ENCODE measurements at places on chromosomes 6 and 20. TPM values are rescaled to one million over a fixed set of nuclear protein-coding genes. Genes with fewer than 3 reads are reported as not detected.

SCUBE3 gene
- total RNA-seq, result 14.7 TPM

ARG1 gene
- not detected for total RNA-seq

PEDS1 gene
- 42.9 TPM for total RNA-seq

ULBP1 gene
- 8.2 TPM for total RNA-seq

GPR6 gene
- not detected for total RNA-seq

CGAS gene
- 0.12 TPM for total RNA-seq

KIF25 gene
- not detected for total RNA-seq

CALHM5 gene
- total RNA-seq, result 0.10 TPM

DEFB118 gene
- total RNA-seq, result not detected

OPRM1 gene
- not detected for total RNA-seq

MOG gene
- not detected for total RNA-seq

DNA sequence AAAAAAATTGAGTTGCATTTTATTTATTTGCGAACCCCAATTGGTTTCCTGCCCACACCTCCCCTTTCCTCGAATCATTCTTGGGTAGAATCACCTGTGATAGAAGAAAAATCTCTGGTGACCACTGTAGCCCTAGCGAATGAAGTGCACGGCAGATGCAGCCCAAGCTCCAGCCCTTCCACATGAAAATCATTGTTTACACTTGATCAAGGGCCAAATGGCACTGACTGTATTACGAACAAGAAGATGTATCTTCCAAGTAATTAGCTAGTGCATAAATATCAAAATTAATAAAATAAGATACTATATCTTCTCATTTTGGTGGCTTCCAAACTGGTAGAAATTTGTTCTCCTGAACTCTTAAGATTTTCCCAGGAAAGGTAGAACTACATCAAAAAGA is 93.4 kb upstream of the ARID1B start:
- DNase-seq, result no peak

GRCh38 chr20:36468149-36469000 is 72.9 kb upstream of the MYL9 start:
- no peak for DNase-seq

GRCh38 chr20:35551503-35551902 is 9.6 kb downstream of the ERGIC3 start:
- no peak for DNase-seq

DNA sequence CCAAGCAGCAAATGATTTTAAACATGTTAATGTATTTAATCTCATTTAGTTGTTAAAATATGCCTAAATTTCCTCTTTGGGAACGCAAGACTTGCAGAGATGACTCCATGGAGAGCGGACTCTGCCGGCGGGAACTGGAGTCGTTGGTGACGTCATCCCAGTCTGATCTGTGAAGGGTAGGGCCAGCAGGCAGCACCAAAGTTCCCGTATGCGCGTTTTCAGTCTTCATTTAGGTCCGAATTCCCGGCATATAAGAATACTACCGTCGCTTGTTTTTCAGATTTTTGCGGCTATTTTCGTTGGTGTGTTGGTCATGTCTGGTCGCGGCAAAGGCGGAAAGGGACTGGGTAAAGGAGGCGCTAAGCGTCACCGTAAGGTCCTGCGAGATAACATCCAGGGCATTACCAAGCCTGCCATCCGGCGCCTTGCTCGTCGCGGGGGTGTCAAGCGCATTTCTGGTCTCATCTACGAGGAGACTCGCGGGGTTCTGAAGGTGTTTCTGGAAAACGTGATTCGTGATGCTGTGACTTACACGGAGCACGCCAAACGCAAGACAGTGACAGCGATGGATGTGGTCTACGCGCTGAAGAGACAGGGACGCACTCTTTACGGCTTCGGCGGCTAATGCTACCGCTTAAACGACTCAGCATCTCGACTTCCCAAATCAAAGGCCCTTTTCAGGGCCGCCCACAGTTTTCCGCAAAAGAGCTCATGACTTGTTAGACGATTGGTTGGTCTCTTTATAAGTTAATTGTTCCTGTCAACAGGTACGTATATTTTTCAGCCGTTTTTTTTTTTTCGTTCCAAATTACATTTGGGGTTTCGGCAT is 117.3 kb downstream of the HFE start:
- DNase-seq, result peak; percentile 90

- no peak for DNase-seq
Measured at GRCh38 chr6:106070636-106071035, 15.5 kb upstream of the PRDM1 start.

DNA sequence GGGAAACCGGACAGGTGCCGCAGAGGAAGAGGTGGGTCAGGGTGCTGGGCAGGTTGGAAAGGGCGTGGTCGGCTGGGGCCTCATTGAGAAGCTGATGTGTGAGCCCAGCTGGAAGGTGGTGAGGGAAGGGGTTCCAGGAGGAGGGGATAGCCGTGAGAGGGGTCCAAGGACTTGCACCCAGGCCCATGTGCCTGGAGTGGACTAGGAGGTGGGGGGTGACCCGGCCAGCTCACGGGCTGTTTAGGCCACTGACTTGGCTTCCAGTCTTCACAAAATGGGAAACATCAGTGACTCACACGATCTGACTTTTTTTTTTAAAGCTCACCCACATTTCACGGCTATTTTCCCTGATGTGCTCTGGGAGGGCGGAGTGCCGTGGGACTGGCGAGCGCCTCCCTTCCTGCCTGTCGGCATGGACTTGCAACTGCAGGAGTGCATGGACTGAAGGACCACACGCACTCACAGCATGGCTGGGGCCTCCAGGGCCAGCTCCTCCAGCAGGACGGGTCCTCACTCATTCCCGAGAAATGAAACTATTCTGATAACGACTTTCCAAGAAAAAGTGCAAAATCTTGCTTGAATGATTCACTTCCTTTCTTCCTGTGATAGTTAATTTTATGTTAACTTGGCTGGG is 13.5 kb upstream of the PDE10A start:
- DNase-seq, result no peak

DNA sequence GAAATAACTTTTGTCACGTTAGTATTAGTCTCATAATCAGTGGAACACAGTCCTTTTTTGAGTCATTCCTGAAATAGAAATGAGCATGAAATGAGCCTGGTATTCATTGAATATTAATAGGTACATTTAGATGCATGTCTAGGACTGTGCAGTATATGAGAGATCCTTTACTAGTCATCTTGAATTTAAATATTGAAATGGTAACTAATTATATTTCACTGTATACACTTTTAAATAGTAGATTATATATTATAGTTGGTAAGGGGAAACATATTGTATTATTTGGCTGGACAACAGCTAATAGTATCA is 59.4 kb downstream of the RSPO3 start:
- DNase-seq, result no peak

DNA sequence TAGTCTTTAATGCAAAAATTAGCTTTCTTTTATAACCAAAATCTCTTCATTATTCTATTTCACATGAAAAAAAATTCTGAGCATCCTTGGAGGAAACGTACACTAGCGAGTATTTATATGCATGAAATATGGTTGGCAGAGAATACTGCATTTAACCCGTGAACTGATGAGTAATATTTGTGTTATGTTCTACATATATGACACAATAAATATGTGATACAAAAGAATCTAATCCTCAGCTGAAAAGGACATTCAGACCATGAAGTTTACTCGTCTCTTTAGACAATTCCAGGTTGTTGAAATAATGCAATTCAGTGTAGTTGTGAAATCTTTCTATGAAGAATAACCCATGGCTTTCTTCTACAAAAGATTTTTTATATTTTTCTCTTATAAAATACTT is 524.8 kb upstream of the MAN1A1 start:
- no peak for DNase-seq

DNA sequence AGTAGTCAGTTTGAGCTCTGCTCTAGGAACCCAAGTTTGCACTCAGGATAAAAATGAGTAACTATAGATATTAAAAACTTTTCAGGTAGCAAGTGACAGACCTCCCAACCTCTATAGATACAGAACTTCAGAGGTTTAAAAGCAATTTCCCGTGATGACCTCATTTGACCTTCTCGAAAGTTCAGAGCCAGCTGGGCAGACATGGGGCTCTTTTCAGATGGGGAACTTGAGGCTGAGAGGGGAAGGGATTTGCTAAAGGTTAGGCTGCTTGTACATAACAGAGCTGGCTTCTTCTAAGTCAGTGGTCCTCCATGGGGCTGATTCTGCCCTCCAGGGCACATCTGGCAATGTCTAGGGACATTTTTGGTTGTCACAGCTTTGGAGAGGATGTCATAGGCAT is 58.8 kb upstream of the ZNF831 start:
- DNase-seq, result no peak

DNA sequence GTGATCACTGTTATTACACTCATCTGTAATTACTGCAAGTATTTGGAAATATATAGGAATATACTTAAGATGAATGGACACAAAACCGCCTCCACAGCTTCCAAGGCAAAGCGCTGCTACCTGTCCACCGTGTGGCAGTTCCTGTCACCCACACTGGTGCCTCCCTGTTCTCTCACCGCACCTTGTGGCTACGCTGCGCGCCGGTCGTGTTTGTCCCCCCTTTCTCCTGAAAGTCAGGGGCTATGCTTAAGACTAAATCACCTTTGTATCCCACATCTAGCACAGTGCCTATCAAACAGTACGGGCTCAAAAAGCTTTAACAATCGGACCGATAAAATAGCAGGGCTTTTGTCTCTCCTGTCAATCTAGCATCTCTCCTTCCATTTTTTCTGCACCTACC is 23.0 kb downstream of the LY86 start:
- DNase-seq, result no peak

DNA sequence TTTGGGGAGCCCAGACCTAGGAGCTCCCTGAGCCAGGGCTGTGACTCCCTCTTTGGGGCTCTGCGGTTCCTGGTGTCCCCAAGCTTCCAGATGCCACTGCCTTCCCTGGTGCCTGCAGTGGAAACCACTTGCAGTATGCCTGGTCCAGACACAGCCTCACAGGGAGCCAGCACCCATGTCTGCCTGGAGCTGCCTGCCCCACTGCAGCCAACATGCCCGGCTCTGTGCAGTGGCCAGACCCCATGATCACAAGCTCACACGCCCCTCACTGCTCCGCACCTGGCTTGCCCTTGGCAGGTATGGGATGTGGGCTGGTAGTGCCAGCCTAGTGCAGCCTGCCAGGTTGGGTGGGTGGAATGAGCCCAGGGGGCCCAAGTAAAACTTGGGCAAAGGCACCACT is 644.8 kb downstream of the HTR1B start:
- no peak for DNase-seq

DNA sequence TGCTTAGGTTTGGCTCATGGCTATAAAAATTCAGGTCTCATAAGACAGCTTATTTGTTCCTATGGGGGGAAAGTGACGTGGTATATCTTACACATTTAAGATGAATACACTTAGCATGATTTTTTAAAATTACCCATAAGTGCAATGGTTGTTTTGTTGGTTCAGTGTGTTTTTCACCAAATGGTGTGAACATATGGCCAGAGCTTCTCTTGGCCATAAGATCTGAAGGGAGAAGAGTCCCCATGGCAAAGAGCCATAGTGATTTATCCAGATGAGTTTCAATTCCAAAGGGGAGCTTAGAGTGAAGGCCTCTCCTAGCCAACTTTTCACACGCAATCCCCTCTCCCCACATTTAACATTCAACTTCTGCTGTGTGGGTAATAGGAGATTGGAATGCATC is 107.6 kb downstream of the TMEM242 start:
- no peak for DNase-seq

DNA sequence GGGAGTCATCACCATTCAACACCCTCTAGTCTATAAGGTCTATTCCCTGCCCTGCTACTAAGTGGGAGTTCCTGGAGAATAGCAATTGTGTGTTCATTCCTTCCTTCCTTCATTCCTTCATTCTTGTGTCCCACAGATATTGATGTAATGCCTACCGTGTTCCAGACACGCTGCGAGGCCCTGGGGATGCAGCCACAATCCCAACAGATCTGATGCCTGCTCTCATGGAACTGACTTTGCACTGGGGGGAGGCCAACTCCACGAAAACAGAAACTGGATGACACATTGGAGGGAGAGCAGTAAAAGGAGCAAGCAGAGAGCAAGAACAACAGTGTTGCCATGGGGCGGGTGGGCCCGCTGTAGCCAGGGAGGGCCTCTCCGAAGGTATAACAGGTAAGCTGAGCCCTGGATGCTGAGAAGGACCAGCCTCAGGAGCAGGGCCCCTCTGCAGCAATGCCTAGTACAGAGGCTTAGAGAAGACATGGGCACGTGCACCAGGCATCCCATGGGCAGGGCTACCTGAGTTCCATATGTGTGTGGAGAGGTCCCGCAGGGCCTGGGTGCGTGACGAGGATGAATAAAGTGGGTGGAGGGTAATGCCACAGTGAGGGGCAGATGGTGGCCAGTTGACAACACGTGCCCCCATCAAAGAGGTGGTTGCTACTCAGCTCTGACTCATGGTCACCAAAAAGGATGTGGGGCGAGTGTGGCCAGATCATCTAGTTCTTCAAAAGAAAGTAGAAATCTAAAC is 173.9 kb downstream of the NFATC2 start:
- no peak for DNase-seq

- DNase-seq, result no peak
Measured at GRCh38 chr6:104540743-104541142, 319.0 kb downstream of the HACE1 start.

DNA sequence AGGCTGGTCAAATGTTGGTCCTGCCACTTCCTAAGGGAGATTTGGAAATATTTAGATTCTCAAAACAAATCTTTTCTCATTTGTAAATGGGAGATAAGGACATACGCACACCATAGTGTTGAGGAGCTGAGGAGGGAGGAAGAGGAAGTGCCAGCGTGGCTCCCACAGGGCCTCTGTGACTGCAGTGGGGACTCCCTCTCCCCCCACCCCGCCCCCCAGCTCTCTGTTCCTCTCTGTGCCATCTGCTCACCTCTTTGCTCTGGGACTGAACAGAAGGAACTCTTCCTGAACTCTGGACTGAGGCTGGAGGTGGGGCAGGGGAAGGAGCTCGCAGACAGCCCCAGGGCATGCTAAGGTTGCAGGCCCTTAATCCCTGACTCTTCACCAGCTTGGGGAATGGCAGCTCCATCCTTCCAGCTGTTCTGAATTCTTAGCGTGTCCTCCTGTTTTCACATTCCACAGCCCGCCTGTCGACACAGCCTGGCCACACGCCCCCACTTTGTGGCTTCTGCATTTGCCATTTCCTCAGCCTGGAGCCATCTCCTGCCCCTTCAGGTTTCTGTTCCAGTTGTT is 11.4 kb downstream of the DDX27 start:
- DNase-seq, result no peak

- DNase-seq, result no peak
Measured at GRCh38 chr6:146277142-146277541, 248.3 kb downstream of the GRM1 start.

GRCh38 chr6:148453906-148454305 is 111.3 kb downstream of the SASH1 start:
- no peak for DNase-seq

All from type B pancreatic cell (in vitro differentiated cells).